ENCODE measurements at places on chromosomes 5 and 9.

DNA sequence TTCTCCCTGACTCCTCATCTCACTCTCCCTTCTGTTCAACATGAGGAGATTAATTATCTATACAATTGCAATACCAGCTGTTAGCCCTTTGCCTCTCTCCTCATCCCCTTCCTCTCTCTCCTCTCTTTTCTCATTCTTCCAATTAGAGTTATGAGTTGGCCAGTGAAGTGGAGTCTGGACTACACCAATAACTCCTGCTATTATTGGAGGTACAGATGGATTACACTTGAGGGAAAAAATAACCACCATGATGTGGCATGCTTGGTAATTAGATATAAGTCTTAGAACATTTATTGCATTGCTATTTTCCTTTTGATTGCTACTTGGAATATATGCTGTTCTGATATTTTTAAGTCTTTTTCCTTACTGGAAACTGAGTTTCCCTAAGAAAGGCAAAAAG, 159.2 kb downstream of the FRMD3 start:
- no peak for DNase-seq

GRCh38 chr5:85168474-85168873, 783.8 kb upstream of the EDIL3 start:
- DNase-seq = no peak

GRCh38 chr5:1402611-1403255, 42.5 kb downstream of the SLC6A3 start:
- no peak for DNase-seq

GRCh38 chr5:54514841-54515432, 2.6 kb upstream of the SNX18 start:
- no peak for DNase-seq

All from stimulated activated CD4-positive, alpha-beta T cell treated with anti-CD3 and anti-CD28 coated beads, Interleukin-1b, Interleukin-23, amount 100 ng/mL, for 48 hours (primary cell).